ENCODE measurements at places on chromosomes 12 and 14.

DNA sequence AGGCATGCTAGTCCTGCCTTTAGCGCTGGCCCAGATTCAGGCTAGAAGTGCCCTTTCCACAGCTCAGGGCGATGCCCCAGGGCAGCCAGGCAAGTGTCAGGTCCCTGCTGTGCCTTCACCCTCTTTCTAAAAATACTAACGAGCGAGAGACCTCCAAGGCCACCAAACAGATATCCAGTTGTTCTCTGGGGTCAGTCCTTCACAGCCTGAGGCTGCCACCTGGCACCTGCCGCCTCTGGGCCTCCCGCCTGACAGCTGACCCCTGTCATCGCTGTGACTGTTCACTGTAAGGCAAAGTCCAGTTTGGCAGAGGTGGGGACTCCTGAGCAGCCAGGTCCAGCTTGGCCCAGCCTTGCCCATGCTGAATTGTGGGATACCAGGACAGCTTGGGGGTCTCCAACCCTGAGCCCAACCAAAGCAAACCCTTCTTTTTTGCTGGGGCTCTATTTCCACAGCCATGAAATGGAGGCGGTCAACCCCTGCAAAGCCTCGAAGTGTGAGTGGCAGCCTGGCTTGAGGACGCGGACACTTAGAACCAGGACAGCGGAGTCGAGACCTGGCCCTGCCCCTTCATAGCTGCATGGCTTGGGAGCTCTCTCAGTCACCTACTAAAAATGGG lies 79.9 kb downstream of the NINJ2 start:
- no peak for DNase-seq

GRCh38 chr14:81767266-81767995 lies 233.8 kb upstream of the SEL1L start:
- DNase-seq = no peak

- no peak for DNase-seq
Observed at GRCh38 chr12:26551385-26551784, 281.6 kb downstream of the ITPR2 start.

GRCh38 chr14:75769047-75769685 lies 108.1 kb downstream of the TTLL5 start:
- DNase-seq = no peak

DNA sequence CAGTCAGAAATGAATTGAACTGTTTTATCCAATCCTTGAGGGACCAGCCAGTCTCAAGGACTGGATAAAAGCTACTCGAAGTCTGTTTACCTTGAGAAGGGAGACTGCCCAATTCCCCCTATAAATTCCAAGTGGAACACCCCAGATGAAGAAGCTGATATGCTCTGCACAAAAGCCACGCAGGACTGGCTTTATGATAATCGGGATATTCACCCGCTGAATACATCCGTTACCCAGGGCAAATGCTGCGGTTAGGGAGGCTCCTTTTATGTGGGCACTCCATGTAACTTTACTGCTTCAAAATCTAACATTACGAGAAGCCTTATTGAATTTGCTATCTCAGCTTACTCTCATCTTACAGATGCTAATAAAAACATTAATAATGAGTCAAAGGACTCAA lies 119.1 kb downstream of the DENND5B start:
- DNase-seq = no peak

- no peak for DNase-seq
Observed at GRCh38 chr14:48008646-48009045, 333.2 kb upstream of the MDGA2 start.

DNA sequence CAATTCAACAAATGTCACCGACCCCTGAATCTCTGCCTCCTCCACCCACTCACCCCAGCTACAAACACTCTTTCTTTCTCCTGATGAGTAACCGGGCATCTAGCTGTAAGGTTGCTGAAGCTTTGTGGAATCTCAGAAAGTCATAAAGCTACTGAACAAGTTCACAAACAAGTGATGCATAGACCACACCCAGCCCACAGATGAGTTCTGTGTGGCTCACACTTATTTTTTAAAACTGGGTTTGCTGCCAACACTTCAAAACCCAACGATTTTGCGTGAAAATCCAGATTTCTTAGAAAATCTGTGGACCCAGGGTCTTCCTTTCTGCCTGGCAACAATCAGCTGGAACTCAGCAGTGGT lies 96.1 kb downstream of the APAF1 start:
- no peak for DNase-seq

GRCh38 chr12:115374480-115375185 lies 690.7 kb upstream of the TBX3 start:
- DNase-seq = no peak

DNA sequence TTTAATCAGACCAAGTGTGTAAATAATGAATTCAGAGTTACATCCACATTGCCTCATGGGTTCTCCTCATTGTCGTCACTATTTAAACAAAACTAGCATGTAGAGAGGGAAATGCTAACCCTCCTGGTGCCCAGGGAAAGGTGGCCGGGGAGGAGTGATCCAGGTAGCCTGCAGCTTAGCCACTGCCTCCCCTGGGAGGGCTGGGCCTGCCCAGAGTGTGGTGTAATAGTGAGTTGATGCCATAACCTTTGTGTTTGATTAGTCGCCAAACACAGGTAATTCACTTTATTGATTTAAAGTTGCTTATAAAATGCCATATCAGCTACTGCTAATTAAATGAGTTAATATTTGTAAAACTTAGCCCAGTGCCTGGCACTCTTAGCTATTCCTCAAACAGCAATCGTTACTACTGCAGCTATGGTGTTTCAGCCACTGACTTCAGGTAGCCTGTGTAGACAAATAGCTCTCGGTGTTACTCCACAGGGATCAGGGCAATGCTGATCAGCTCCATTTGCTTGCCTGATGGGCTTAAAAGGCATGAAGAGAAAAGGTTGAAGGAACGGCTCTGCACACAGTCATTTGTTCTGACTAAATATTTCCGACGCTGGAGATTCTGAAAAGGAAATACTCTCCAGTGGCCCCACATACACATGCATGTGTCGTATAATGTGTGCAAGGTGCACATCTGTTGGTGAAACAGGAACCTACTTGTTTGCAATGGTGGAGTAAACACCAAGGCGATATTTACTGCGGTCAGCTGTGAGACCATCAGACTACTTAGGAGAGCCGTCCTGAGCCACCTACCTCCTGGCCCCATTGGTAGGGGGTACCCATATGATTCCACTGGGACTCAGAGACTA lies 45.7 kb upstream of the PRMT8 start:
- DNase-seq = no peak

DNA sequence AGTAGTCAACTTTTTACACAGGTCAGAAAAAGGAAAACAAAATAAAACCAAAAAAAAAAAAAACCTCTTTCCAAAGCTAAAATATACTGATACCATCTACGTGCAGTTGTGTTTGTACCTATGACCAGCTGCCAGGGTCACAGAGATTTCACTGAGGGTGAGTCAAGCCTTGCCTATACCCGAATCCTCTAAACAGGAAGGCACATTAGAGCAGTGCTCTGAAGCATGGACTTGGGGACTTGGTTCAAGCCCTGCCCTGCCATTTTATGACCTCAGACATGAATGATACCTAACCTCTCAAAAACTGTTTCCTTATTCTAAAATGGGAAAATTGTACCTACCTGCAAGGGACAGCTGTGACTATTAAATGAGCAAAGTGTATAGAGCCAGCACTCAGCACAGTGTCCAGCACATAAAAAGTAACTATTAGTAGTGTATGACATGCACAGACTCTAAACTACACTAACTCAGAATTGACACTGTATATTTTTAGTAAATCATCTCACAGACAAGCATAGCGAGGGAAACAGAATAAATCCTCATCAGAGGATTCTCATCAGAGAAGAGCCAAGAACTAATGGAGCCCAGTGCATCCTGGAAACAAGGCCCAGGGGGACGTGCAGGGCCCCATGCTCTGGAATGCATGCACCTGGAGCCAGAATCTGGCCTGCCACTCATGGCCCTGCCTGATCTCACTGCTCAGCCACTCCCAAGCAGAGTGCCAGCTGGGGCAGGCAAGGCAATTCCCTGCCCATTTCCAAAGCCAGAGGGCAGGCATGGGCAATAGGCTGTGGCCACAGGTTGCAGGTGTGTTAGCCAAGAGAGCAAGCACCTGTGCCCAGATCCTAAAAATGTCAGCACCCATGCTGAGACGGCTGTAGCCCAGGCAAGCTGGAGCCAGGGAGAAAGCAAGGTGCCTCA lies 57.0 kb downstream of the NT5DC3 start:
- no peak for DNase-seq

- DNase-seq = no peak
Observed at GRCh38 chr14:26265170-26265685, 332.6 kb downstream of the NOVA1 start.

DNA sequence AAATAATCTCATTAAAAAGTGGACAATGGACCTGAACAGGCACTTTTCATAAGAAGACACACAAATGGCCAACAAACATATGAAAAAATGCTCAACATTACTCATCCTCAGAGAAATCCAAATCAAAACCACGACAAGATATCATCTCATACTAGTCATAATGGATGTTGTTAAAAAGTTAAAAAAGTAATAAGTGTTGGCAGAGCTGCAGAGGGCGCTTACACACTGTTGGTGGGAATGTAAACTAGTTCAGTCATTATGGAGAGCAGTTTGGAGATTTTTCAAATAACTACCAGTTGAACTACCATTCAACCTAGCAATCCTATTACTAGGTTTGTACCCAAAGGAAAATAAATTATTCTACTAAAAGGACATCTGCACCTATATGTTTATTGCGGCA lies 47.2 kb downstream of the FOXG1 start:
- no peak for DNase-seq

DNA sequence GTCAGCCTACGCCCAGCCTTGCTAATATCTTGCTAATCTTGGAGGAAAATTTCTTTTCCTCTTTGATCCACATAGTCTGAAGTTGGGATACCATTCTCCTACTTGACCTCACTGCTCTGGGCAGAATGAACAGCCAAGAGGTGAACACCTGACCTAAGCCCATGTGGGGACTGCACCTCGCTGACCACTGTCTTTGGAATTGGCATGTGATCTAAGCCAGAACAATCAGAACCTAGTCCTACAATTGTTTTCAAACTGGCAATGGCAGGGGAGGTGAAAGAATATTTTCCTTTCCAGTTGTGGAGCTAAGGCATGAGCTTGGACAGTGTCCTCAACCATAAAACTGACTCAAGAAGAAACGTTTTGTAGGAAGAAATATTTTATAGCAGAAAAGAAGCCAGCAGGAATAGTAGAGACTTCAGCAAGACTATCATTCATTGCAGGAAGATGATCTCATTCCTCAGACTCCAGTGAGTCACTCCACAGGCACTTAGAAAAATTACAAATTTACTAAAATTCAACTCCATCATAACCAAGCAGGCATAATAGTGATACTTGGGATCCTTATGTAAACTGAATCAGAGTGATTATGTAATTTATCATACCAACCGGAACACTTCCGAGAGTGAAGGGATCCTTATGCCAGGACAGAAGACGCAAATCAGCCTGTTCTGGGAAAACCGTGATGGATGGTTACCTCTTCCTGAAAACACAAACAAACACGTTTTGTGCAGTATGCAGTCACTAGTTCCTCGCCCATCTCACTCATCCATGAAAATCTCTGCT lies 14.7 kb downstream of the PTPRO start:
- DNase-seq = no peak

GRCh38 chr12:121489874-121490273 lies 90.0 kb downstream of the RNF34 start:
- DNase-seq = no peak

- no peak for DNase-seq
Observed at GRCh38 chr14:72608391-72609204, 285.3 kb downstream of the DPF3 start.

DNA sequence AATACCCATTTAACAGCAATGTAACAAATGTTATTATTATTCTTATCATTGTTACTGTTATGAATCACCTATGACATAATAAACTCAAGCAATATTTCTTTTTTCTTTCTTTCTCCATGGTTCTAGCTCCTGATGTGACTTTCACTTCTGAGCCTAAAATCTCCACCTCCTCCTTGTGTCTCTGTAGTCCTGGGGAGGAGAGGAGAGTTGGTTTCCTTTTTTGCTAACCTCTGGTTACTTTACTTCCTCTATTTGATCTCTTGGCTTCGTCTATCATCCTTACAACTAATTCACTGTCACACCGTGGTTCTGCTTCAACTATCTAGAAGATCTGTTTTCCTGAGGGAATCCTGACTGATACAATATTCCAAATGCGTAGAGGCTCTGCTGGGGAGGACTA lies 456.6 kb downstream of the VRK1 start:
- no peak for DNase-seq

GRCh38 chr12:93237235-93237915 lies 140.3 kb upstream of the NUDT4 start:
- DNase-seq = no peak

GRCh38 chr14:89870316-89870715 lies 84.2 kb downstream of the EFCAB11 start:
- DNase-seq = no peak

DNA sequence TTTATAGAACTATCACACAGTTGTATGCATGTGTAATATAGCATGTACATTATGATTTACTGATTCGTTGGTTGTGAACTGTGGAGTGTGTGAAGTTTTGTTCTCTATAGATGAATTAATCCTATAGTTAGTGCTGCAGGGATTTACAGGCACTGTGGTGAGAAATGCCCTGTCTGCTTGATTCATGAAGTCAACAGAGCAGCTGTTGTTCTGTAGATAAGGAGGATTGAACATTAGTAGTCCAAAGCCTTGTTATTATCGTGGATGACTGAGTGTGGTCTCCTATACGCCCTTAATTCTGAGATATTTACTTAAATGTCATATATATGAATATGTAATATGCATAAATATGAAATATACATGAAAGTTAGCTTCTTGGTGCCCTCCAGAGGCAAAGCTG lies 98.3 kb downstream of the DNAH10 start:
- no peak for DNase-seq

DNA sequence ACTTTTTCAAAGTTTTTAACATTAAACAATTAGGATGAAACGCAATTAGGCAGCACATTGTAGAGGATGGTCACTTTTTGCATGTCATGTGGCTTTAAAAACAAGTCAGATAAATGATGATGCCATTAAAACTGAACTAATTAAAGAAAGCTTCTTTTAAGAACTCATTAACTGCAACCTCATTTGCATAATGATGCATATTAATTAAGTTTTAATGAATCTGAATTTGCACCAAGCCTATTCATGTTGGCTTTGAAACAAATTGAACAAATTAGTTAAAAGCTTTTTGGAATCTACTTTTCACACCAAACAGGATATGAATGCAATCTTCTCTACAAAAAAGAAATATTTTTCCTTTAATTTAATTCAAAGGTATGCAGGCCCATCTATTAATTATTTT lies 499.0 kb downstream of the VRK1 start:
- DNase-seq = no peak

DNA sequence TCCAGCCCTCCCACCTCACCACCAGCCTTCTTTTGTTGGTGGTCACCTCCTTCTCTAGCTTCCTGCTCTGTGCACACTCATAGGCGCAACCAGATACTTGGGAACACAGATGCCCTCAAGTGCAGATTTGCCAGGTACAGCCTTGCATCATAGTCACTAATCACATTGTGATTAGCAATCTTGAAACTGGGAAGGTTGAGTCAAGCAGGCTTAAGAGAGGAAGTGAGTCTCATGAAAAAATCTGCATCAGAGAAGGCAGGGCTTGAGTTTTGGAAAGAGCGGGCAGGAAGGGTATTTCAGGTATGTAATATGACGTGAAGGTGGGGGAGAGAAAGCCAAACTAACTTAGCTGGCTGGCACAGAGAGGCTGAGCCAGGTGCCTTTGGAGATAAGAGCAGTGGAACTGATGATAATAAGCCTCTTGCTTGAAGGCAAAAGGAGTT lies 2.7 kb upstream of the RABGGTA start:
- peak; percentile 36 for DNase-seq

Measured in naive thymus-derived CD8-positive, alpha-beta T cell (primary cell).